ENCODE measurements at places on chromosomes 6 and 20.

DNA sequence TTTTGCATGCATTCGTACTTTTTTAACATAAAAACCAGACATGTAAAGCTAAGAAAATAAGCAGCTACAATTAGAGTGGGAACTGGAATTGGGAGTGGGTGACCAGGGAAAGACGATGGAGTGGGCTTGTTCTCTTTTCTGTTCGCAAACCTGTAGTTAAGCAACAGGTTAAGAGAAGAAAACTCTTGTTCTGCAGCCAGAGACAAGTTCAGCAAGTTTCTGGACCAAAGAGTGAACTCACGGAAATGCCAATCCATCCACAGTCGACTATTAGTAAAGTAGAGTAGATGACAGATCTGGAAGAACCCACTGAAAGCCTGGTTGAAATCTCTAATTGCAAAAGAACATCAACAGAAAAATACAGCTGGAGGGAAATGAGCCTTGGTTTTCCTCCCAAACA lies 197.8 kb downstream of the TFAP2A start:
- no peak for DNase-seq

- no peak for DNase-seq
These were observed 532.1 kb upstream of the JAG1 start for GRCh38 chr20:11205769-11206362.

- no peak for DNase-seq
These were observed 297.4 kb downstream of the HIVEP2 start for GRCh38 chr6:142647449-142648035.

DNA sequence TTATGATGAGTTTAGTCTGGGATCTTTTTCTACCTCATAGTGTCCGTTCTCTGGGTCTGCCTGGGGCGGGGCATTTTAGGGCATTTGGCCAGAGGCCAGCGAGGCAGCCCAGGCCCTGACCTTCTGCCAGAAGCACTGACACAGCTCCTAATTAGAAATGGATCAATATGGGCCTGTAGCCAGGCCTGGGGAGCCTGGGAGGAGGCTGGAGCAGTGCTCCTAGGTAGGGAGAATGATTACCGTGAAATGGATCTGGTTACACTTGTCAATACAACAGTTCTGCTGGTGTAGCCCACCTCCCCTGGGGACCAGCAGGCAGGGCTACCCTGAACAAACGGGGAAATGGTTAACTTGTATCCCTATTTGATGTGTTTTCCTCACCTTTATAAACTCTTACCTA lies 23.0 kb downstream of the RALY start:
- no peak for DNase-seq

GRCh38 chr6:41135062-41135832 lies 18.9 kb downstream of the TREML1 start:
- DNase-seq = no peak

GRCh38 chr20:63054103-63054474 lies 47.3 kb upstream of the BHLHE23 start:
- peak; percentile 3 for DNase-seq

- no peak for DNase-seq
These were observed 199.3 kb upstream of the FLRT3 start for GRCh38 chr20:14536738-14537137.

DNA sequence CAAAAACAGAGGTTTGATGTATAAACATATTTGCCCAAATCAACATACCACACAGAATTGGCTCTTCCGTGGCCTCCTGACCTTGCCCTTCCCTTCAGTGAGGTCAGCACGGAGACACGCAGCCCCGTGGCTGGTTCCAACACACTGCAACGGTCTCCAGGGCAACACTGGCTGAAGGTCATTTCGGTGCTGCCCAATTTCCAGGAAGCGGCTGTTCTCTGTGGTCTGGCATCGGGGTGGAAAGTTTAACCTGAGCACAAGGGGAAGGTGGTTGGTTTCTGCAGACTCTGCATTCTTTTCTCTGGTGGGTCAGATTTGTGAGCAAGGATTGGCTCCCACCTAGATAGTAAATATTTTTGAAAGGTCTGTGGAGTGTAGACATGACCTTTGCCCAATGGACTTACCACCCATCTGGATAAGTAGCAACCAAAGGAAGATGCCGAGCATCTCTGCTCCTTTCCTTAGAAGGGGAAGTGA lies 177.6 kb upstream of the PHACTR1 start:
- DNase-seq = no peak

GRCh38 chr20:3711484-3711941 lies 887 bp downstream of the SIGLEC1 start:
- DNase-seq = no peak

GRCh38 chr6:33812669-33813068 lies 8.9 kb upstream of the MLN start:
- peak; percentile 88 for DNase-seq

- no peak for DNase-seq
These were observed 88.3 kb upstream of the COL21A1 start for GRCh38 chr6:56335726-56336125.

GRCh38 chr6:26123675-26123946 lies 36.4 kb downstream of the HFE start:
- DNase-seq = peak; percentile 85

DNA sequence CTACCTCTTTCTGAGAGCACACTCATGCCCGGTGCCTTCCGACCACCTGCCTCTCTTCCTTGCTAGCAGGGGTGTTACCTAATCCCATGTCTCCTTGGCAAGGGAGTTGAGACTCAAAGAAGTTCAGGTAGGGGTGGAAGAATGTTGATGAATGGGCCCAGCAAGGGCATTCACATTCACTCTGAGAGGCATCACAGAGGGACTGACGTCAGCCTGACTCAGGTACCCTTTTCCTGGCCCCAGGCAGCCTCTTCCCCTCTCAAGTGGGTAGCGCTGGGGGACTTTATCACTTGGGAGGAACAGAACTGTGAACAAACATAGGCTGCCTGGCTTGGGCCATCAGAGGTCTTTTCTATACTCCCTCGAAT lies 35.3 kb downstream of the HM13 start:
- DNase-seq = no peak

DNA sequence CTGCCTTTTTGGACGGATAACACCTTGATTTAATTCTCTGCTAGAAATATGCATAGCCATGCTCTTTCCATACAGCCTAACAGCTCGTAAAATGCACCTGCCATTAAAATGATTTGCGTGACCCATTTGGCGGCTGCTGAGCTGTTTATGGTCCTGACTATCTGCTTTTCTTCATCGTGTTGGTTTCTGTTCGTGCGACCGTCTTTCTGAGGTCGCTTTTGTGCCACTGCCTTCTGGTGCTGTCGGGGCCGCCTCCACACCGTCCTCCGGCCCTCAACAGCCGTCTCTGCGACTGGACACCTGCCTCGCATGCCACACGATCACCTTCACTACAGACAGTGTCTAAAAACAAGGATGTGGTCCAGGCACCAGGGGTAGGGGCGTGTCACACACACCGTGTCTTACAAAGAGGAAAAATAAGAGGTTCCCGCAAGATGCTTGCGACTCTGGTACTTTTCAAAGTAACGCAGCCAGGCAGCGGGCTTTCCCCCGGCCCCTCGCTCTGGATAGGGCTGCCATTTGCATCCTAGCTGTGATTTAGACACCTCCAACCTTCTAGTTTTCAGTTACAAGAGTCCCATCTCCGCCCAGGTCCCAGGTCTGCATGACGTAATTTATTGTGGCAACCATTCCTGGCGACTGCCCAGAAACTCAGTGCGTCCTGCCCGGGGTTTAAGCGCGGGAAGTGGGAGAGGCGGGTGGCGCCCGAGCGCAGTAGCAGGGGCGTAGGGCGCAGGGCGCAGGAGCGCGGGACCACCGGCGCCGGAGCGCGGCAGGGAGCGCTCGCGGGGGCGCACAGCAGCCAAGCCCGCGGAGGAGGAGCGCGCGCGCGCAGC lies at the start of gene STMND1:
Gene STMND1 (plus strand): TSS at position 629 of the 836 bp plus-strand sequence. CDS start 208 bp downstream, outside the sequence.
- no peak for DNase-seq
